T1000 (cell line): ENCODE measurements at places on chromosomes 6 and 20.

- no peak for DNase-seq
Measured at GRCh38 chr6:140300331-140300730, 925.9 kb upstream of the CITED2 start.

DNA sequence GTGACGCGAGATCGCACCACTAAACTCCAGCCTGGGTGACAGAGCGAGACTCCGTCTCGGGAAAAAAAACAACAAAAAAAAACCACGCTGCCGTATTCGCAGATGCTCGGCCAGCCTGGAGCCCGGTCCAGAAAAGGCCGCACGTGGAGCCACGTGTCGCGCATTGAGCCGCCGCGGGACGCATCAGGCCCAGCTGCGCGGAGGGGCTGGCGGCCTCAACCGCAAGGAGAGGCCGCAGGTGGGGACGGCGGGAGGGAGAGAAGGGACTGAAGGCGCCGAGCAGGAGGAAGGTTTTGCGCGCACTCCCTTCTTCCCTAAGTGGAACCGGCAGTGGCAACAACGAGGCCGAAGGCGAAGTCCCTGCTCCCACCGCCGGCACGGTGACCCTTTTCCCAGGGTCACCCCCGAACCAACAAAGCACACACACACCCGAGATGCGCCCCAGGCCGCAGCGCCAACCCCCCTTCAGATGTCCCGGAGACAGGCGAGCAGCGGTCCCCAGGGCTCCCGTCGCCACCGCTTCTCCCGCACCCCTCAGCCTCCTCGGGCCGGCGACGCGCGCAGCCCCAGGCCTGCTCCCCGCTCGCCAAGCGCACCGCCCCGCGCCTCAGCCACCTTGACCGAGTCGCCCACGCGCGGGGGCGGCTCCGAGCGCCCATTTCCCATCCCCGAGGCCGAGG is 681 bp downstream of the SYCP2 start:
- no peak for DNase-seq

DNA sequence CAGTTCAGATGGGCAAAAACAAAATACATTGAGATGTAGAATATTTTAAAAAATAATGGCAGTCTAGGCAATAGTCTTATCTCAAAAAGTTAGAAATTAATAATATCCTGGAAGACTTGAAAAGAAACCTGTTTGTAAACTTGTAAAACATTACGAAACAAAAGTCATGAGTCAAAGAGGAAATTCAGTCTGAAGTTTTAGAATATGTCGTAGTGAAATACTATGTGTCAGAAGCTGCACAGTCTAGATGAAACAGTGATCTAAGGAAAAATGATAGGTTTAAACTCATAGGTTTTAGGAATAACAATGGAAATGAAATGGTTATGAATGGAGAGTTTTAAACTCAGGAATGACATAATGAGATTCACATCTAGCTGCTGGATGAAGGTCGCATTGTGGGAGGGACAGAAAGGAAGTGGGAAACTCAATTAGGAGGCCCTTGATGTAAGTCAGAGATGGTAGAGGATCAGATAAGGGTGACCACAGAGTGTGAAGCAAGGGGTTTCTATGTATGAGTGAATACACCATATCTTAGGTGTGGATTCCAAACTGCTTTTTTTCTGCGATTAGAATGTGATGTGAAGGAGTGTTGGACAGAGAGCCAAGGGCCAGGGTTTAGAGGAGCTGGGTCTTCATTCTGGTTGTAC is 2.8 kb downstream of the SNRPB2 start:
- DNase-seq, result no peak

- DNase-seq, result no peak
Measured at GRCh38 chr6:42702200-42702599, 20.2 kb downstream of the PRPH2 start.

DNA sequence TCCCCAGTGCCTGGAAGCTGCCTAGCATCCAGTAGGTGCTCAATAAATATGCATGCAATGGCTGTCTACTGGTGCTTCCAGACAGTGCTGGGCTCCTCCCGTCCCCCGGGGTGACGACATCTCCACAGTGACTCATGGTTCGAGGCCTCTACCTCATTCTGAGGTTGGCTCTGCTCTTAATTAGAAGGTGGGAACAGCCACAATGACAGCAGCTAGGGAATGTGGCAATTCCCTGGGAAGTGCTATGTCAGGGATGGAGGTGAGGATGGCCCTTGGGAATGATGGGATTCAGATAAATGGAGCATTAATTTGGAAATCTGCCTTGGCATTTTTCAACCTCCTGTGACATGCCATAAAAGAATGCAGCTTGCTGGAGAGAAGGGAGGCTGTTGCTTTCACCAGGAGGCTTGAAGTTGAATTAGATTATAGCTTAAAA is 43.5 kb upstream of the NFATC2 start:
- DNase-seq, result peak; percentile 67
